ENCODE measurements at places on chromosomes 3 and 15.

DNA sequence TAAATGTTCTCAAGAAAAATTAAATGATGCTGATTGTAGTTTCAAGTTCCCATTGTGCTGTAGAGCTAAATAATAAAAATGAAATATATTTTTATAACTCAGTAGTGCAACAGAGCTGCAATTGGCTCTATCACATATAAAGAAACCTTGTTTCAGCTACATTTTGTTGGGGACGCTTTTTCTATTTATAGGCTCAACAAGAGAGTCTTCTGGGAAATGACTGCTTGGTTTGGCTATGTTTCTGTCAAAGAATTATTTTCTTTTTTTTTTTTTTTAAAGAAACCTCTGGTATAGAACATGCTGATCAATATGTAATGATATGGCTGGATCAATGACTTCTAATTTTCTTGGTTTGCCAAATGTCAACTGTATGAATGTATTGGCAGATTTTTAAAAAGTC, 76.5 kb downstream of the OTOL1 start:
- no peak for DNase-seq

DNA sequence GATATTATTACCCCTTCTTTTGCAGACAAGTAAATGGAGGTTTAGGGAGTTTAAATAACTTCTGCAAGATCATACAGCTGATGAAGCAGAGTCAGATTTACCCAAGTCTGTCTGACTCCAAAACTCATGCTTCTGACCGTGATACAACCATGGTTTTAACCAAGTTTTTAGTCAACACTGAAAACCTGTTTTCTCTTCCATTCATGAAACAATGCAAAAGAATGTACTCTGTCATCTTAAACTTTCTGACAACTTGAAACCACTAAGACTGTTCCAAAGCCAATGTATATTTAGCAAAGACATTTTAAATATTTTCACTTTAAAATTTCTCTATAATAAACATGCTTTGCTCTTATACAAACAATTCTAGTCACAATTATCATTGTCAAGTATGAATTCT, 77.0 kb upstream of the RBMS3 start:
- no peak for DNase-seq

GRCh38 chr3:187922704-187923416, 177.6 kb upstream of the BCL6 start:
- no peak for DNase-seq

DNA sequence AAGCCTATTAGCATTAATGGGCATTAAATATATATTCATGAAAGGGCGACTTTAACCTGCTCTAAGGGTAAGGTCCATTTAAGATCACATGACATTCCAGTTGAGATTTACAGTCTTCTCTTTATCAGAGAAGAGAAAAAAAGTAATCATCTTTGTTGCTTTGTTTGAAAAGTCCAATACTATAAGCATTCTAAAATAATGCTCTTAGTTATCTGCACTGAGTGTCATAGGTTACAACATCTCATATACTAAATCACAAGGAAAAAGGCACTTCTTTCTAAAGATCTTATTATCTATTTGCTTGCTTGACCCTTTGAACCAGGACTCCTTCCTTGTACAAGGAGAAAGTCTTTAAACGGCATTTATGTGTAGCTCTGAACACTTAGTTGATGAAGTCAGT, 1.4 kb downstream of the TMEM207 start:
- DNase-seq, result no peak

DNA sequence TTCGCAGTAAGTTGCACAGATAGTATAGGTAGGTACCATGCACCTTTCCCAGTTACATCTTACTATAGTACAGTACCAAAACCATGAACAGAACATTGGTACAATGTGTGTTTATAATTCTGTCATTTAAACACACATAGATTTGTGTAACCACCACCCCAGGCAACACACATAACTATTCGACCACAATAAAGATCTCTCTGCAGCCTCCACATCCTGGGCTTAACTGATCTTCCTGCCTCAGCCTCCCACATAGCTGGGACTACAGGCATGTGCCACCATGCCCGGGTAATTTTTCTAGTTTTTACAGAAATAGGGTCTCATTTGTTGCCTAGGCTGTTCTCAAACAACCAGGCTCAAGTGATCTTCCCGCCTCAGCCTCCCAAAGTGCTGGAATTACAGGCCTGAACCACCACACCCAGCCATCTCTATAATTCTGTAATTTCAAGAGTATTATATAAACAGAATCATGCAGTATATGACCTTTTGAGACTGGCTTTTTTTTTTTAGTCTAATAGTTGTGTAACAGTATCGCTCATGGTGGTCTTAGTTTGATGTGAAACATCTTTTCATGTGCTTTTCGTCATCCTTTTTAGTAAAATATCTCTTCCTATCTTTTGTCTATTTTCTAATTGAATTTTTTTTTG, 13.3 kb upstream of the TMF1 start:
- DNase-seq, result no peak

GRCh38 chr15:59545573-59545972, 66.0 kb upstream of the GCNT3 start:
- DNase-seq, result no peak

DNA sequence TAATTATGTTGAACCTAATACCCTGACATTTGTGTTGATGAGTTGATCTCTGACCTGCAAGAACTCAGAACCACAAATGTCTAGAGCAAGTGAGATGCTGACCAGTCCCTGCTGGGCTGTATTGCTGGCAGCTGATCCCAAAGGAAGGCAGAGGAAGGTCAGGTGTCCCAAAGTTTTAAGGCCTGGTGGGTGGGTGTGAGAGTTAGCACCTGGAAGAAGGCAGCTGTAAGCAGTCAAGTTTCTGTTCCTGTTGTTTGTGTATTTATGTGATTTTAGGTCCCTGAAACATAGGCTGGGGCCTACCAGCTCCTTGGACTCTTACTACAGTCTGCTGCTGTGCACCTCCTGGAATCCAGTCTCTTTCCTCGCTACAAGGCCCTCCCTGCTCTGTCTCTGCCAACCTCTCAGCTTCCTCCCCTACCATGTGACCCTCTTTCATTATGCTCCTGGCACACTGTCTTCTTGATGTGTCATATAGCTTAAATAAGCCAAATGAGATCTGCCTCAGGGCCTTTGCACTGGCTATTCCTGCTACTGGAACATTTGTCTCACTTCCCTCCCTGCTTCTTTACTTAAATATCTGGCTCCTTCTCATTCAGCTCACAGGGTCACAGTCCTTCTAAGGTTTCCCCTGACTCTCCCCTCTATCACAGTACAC, 31.0 kb upstream of the ATOSA start:
- no peak for DNase-seq

DNA sequence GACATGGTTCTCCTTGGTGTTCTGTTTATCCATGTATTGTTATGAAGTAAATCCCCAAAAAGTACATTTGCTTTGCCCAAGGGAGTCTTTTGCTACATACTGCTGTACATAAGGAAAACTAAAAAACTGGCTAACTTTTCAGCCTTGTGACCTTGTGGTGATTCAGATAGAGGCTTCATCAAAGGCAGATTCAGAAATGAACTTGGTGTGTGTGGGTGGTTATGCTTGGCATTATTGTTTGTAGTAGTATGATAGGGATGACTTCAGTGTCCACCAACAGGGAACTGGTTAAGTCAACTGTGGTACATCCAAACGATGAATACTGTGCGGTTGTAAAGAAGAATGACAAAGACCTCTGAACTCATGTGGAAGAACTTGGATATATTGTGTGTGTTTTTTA, 75.6 kb upstream of the CHRNB4 start:
- no peak for DNase-seq
